Ascending aorta (tissue), 2 donors: ENCODE measurements at places on chromosomes 6 and 20.

DNA sequence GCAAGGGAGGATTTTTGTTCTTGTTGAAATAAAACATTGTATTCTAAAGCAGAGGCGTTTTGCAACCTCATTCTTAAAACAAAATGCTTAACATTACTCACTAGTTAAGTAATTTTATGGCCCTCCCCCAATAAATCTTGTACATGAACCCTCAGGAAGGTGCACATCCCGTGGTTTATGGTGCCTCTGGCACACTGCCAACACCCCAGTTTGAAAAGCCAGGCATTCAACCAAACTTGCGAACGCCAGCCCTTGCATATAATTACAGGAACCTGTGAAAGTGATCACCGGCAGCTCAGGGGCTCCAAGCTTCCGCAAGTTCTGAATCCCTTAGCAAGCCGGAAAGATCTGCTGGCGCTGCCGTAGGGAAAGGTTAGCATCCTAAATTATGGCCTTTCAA is 1109.0 kb upstream of the FLRT3 start:
- no peaks in the 10 kb centered on the region for H3K27me3 ChIP-seq
- H3K27ac ChIP-seq: no peak overlapping the region
- no peak for DNase-seq
- no peaks in the 10 kb centered on the region for H3K36me3 ChIP-seq

DNA sequence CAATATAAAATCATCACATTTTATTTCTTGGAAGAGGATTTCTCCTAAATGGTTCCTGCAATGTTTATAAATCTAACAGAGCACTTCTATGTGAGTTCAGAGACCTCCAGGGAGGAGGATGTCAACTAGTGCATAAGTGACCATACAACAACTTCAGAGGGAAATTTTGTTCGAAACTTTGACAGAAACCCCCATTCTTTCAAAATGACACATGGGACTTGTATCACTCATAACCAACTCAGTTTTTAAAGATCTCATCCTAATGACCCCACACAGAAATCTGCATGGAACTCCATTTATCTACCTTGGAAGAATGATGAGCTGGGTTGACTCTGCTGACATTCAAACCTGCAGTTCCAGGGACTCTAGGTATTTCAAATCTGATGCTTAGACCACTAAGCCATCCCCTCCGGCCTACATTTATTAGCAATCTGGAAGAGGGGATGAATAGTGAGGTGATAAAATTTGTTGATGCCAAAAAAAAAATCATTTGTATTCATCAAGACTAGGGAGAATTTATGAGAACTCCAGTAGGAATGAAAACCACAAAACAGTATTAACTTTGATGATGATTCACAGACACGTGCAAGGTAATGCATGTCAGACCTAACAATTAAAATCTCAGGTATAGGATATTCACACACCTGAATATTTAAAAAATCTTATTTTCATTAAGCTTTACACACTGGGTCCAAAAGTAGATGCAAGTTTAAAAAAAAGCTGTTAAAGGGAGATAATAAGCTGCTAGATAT is 153.0 kb downstream of the REV3L start:
- H3K4me3 ChIP-seq: no peak overlapping the region
- H3K27ac ChIP-seq: no peak overlapping the region
- peaks cover 47% of the 10 kb centered on the region for H3K36me3 ChIP-seq
- H3K27me3 ChIP-seq: no peaks in the 10 kb centered on the region
- DNase-seq: no peak

DNA sequence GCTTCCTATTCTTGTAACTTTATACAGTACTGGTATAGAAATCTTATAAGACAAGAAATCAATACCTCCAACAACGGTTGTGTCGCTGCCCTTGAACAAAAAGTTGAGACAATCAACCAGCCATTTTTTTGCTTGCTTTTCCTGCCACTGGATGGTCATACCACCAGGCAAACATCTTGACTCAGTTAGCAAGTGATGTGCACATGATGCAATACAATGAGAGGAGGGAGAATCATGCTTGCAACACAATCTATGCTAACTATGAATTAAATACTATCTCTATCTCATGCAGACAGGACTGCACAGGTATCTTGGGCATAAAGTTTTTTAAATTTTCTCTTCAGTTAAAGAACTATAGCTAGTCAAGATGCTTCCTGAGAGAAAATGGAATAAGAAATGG is 877.7 kb upstream of the CITED2 start:
- no peak overlapping the region for H3K27ac ChIP-seq
- H3K27me3 ChIP-seq: no peaks in the 10 kb centered on the region
- H3K4me3 ChIP-seq: no peak overlapping the region
- DNase-seq: no peak

DNA sequence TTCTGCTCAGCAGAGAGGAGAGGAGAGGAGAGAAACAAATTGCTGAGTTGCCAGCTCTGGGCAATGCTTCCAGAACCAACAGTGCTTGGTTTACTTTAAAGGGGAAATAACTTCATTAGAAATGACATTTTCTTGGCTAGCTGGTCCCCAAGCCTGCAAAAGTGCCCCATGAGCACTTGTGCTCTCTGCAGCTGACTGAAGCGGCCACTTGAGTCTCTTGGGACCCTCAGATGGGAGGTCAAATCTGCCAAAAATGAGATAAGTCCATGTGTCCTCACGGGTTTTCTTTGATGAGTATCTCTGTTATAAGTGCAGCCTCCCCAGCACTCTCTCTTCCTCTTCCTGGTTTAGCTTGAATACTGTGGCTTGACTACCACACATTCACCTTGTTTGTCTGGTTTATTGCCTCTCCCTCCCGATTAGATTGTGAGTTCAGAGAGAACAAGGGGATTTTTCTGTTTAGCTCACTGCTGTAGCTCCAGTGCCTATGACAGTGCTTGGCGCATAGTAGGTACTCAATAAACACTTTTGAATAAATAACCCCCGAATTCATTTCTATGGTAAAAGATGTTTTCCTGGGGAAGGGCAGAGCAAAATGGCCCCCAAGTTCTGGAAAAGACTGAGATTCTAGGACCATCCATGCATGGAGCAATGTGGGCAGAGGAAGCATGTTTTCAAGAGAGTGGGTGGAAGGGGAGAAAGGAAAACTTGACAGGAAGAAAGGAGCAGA is 7.0 kb upstream of the RIN2 start:
- no peak overlapping the region for H3K27ac ChIP-seq
- H3K4me1 ChIP-seq: no peaks in the 10 kb centered on the region
- H3K27me3 ChIP-seq: no peaks in the 10 kb centered on the region

DNA sequence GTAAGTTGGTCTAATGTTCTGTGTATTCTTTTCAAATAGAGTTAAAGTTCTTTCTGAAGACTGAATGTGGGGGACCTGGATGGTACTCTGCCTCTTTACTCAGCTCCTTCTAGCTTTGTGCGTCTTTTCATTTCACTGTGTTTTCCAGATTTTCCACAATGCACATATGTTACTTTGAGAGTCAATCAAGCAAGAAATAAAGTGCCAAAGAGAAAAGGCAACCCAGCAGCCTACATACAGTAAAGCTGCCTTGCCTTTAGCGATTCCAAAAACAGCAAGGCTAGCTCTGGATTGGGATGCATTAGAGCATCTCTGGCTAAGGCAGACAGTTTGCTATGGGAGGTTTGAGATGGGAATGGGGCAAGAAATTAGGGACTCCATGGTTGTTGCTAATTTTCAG is 5.3 kb downstream of the C6orf163 start:
- no peaks in the 10 kb centered on the region for H3K4me1 ChIP-seq
- H3K4me3 ChIP-seq: no peak overlapping the region
- no peaks in the 10 kb centered on the region for H3K27me3 ChIP-seq
- DNase-seq: no peak

DNA sequence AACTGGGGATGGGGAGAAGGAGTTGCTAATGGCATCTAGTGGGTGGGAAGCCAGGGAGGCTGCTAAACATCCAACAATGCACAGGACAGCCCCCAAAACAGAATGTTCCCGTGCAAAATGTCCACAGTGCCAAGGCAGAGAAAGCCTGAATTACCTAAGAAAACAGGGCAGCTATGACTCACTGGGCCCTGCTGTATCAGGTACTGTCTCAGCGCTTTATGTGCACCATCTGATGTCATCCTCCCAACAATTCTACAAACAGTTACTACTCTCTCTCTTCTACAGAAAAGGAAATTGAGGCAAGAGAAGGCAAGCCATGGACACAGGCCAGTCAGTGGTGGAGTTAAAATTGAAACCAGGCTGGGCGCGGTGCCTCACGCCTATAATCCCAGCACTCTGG is 3.1 kb downstream of the YTHDF1 start:
- no peak overlapping the region for H3K4me3 ChIP-seq
- DNase-seq: no peak
- H3K27me3 ChIP-seq: no peaks in the 10 kb centered on the region
- no peaks in the 10 kb centered on the region for H3K4me1 ChIP-seq

DNA sequence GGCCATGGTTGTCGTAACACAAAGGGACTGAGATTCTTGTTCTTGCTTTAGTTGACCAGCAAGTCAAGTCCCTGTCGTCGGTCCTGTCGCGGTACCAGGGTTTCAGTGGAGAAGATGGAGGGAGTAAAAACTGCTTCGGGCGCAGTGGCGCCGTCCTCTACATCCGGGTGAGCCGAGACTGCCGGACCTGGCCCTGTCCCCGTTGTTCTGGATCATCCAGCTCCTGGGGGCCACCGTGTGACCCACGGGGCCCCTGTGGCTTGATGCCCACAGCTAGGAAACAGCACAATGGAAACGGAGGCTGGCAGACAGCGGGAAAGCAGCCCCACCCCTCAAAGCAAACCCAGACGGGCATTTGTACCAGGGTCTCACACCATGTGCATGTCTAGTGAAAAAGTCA is 15.0 kb downstream of the MTG2 start:
- no peak overlapping the region for H3K27ac ChIP-seq
- no peak overlapping the region for H3K4me3 ChIP-seq
- no peak for DNase-seq
- H3K27me3 ChIP-seq: no peaks in the 10 kb centered on the region
- H3K36me3 ChIP-seq: peaks cover 71% of the 10 kb centered on the region

- no peak for DNase-seq
- H3K27me3 ChIP-seq: no peaks in the 10 kb centered on the region
- H3K27ac ChIP-seq: no peak overlapping the region
Observed at GRCh38 chr6:169312658-169313346, 59.2 kb upstream of the THBS2 start.

- H3K36me3 ChIP-seq: no peaks in the 10 kb centered on the region
- H3K27me3 ChIP-seq: no peaks in the 10 kb centered on the region
- no peak for DNase-seq
- H3K4me3 ChIP-seq: no peak overlapping the region
Observed at GRCh38 chr6:138609801-138610430, 110.6 kb upstream of the NHSL1 start.

DNA sequence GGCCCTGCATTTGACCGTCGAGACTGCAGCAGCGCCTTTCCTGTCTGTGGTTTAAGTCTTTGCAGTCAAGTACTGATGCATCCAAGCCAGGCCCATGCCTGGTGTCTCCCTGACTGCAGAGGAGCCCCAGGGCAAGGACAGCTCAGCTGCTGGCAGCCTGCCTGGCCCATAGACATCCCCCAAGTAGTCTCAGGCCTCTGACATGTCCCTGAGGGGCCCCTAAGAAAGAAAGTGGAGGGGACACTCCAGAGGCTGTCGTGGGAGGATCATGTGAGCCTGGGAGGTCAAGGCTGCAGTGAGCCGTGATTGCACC is 18.0 kb downstream of the HRH3 start:
- H3K36me3 ChIP-seq: peaks cover 58% of the 10 kb centered on the region
- H3K27me3 ChIP-seq: no peaks in the 10 kb centered on the region

DNA sequence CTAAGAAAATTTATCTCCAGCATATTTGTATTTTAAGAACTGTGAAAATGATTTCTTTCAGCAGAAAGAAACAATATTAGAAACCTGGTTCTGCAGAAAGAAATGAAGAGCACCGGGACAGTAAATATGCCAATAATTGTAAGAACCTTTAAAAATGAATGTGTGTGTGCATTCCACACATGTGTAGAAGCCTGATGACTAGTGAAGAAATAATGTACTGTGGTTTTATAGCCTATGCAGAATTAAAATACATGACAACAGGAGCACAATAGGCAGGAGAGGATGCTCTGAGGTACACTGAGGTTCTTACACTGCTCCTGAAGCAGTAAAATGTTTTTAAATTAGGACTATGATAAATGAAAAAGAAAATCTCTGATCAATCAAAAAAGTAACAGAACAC is 48.9 kb downstream of the SNX14 start:
- H3K27ac ChIP-seq: no peak overlapping the region
- H3K4me1 ChIP-seq: no peaks in the 10 kb centered on the region
- DNase-seq: no peak

GRCh38 chr6:23218751-23219150 is 649.4 kb downstream of the HDGFL1 start:
- no peak for DNase-seq
- H3K27ac ChIP-seq: no peak overlapping the region
- H3K4me3 ChIP-seq: no peak overlapping the region
- H3K27me3 ChIP-seq: no peaks in the 10 kb centered on the region
- no peaks in the 10 kb centered on the region for H3K36me3 ChIP-seq
- no peaks in the 10 kb centered on the region for H3K4me1 ChIP-seq

DNA sequence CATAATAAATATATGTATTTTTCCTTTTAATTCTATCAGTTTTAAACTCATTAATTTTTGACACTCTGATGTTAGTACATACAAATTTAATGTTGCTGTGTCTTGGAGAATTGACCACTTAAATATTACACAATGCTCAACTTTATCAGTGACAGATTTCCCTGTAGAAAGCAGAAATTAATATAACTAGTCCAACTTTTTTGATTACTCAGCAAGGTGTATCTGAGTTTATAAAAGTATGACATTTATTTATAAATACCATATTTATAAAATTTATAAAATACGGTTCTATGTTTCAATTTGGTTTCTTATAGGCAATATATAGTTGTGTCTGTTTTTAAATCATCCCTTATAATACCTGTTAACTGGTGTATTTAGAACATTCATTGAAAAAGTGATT is 350.0 kb upstream of the EYS start:
- no peaks in the 10 kb centered on the region for H3K4me1 ChIP-seq
- no peak overlapping the region for H3K27ac ChIP-seq
- H3K36me3 ChIP-seq: no peaks in the 10 kb centered on the region
- no peaks in the 10 kb centered on the region for H3K27me3 ChIP-seq
- H3K4me3 ChIP-seq: no peak overlapping the region

- no peaks in the 10 kb centered on the region for H3K36me3 ChIP-seq
- no peaks in the 10 kb centered on the region for H3K4me1 ChIP-seq
- no peak overlapping the region for H3K27ac ChIP-seq
- no peak overlapping the region for H3K4me3 ChIP-seq
- no peak for DNase-seq
Observed at GRCh38 chr20:23568971-23569330, 667 bp upstream of the CST9L start.

DNA sequence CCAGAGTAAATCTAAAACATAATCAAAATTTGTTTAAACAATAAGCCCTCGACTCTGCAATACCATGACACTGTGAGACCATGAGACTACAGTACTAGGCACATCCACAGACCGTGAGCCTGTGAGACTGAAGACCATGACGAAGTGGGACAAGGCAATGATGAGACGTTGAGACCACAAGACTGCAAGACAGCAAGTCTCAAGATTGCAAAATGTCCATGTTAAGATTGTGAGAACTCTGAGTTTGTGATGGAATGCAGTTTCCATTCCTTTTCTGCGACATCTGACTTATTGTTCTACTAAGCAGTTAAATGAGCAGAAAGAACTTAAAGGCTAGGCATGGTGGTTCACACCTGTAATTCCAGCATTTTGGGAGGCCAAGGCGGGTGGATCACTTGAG is 102.1 kb upstream of the PHACTR1 start:
- no peaks in the 10 kb centered on the region for H3K36me3 ChIP-seq
- H3K27me3 ChIP-seq: no peaks in the 10 kb centered on the region
- H3K4me1 ChIP-seq: no peaks in the 10 kb centered on the region
- H3K27ac ChIP-seq: no peak overlapping the region
